CD4-positive, alpha-beta memory T cell (primary cell): ENCODE measurements at places on chromosomes 2 and 18. TPM values are rescaled to one million over a fixed set of nuclear protein-coding genes. Genes with fewer than 3 reads are reported as not detected.

DNA sequence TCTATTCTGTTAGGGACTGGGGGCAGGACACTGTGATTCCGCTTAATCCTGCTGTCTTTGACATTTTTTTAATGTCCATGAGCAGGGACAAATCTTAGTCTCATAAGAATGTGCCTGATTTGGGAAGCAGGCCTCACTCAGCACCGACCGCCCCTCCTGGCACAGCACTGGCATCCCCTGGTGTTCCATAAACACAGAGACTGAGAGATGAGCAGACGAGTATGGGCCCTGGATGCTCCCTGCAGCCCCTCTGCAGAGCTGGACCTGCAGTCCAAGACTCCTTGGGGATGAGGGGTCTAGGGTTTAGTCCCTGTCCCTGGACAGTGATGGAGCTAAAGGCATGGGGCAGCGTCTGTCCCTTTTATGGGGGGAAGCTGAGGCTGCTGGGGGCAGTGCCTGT is 81.6 kb downstream of the NDUFA10 start:
- no peaks in the 10 kb centered on the region for H3K36me3 ChIP-seq
- H3K27ac ChIP-seq = no peak overlapping the region
- H3K4me1 ChIP-seq = peaks cover 19% of the 10 kb centered on the region
- H3K4me3 ChIP-seq = no peak overlapping the region
- DNase-seq = no peak

DNA sequence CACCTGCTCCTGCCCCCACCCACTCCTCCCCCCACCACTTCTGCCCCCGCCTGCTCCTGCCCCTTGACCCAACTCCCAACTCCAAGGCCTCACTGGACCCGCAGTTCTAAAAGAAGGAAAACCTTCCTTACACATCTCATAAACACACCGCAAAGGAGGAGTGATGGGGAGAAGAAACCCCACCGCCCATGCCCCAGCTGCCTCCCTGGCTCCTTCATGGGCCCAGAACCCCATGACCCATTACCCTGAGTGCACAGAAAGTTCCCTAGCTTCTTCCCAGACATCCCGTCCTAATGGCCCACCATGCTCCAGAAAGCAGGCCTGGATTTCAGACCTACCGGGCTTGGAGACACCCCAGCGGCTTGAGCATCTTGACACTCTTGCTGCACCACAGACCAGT is 17.8 kb upstream of the CNDP2 start:
- DNase-seq = no peak
- H3K4me1 ChIP-seq = no peaks in the 10 kb centered on the region
- no peaks in the 10 kb centered on the region for H3K36me3 ChIP-seq
- no peaks in the 10 kb centered on the region for H3K27me3 ChIP-seq

DNA sequence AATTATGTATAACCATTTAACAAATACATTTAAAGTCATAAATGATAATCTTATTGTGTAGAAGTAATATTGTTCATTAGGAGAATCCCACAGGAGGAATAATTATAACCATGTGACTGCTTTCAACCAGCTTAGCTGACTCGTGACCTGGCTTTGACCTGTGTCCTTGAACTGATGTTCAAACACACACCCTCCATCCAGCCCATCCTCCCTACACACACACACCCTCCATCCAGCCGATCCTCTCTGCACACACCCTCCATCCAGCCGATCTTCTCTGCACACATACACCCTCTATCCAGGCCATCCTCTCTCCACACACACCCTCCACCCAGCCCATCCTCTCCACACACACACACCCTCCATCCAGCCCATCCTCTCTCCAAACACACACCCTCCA is 83.5 kb downstream of the EIPR1 start:
- H3K27ac ChIP-seq = no peak overlapping the region
- H3K27me3 ChIP-seq = no peaks in the 10 kb centered on the region
- DNase-seq = no peak

DNA sequence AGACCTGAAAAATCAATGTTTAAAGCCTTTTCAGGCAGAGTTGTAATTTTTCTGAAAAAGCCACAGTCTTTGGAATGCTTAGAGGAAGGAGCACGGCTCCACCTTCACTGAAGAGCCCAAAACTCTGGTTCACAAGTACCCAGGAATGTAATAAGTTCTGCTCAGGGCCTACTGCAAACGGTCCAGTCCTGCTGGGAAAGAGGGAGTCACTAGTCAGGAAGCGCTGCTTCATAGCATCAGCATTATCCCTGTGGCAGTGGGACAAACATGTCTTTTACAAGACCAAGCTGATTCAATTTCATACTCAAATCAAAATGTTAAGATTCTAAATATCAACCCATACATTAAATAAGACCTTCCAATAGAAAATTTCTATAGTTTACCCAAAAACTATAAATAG is 152.9 kb upstream of the PGAP1 start:
- H3K36me3 ChIP-seq = peaks cover 83% of the 10 kb centered on the region
- H3K4me1 ChIP-seq = peaks cover 2% of the 10 kb centered on the region
- no peak for DNase-seq
- H3K4me3 ChIP-seq = no peak overlapping the region
- H3K27me3 ChIP-seq = no peaks in the 10 kb centered on the region

DNA sequence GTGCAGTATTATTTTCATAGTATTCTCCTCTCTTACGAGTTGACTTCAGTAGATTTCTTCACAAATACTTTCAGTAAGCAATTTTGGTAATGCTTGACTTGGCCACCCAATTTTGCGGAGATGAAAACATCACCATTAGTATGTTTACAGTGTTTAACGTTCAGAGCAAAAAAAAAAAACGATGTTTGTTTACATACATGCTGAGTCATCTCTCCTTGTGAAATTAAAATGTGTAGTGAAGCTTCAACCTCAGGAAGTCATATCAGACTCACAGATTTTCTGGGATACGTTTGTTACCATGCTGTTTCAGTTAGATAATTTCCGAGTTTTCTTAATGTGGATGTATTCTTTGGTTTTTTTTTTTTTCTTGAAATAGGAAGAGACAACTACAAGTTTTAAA is 100.1 kb downstream of the CTNNA2 start:
- no peaks in the 10 kb centered on the region for H3K27me3 ChIP-seq
- H3K36me3 ChIP-seq = no peaks in the 10 kb centered on the region
- H3K4me1 ChIP-seq = no peaks in the 10 kb centered on the region
- H3K27ac ChIP-seq = no peak overlapping the region
- no peak for DNase-seq

DNA sequence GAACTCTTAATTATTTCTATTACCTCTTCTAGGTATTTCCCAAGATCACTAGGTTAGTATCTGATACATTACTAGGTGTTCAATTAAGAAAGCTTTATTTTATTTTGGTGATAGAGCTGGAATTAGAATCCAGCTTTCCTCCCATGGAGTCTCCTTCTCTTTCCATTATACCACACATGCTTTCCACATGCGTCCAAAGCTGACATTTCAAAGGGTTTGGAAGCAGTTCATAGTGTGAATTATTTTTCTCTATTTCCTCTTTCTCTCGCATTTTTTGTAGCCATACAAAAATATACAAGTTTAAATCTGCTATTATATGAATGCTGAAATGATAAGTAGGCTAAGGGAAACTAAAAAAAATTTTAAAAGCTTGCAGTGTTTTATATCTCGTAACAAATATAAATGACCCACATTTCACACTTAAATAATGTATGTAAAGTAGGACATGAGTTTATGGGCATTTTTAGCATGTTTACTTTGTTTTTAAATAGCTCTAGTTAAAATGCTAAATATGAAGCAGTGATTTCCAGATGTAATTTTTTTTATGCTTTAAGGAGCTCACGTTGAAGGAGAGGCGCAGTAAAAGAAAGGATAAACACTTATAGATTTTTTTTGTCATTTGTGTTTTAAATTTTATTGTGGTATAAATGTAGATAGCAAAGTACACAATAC is 20.1 kb downstream of the ZC3H6 start:
- no peak overlapping the region for H3K4me3 ChIP-seq
- DNase-seq = no peak
- H3K27me3 ChIP-seq = no peaks in the 10 kb centered on the region
- H3K27ac ChIP-seq = no peak overlapping the region

DNA sequence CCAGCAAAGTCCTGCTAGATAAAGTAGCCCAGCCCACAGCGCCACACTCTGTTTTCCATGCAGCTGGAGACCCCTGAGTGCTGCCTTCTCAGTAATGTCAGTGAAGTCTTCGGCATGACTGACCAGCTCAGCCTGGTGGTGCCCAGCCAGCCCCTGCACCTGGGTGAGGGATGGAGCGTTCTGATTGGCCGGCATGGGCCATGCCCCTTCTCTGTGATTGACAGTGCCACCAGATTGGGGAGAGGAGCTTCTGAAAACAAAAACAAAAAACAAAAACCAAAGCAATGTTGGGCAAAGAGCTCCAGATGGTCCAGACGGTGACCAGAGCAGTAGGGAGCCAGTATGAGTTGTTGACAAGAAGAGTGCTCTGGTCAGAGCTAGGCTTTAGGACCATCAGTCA is 122.6 kb downstream of the DYSF start:
- DNase-seq = no peak
- no peaks in the 10 kb centered on the region for H3K4me1 ChIP-seq
- no peak overlapping the region for H3K27ac ChIP-seq
- H3K27me3 ChIP-seq = no peaks in the 10 kb centered on the region
- no peaks in the 10 kb centered on the region for H3K36me3 ChIP-seq

Gene ELOA2
- not detected for polyA plus RNA-seq

Gene CPO
- not detected for polyA plus RNA-seq
